CD8-positive, alpha-beta T cell (primary cell): ENCODE measurements at places on chromosomes 1 and 21. TPM values are rescaled to one million over a fixed set of nuclear protein-coding genes. Genes with fewer than 3 reads are reported as not detected.

DNA sequence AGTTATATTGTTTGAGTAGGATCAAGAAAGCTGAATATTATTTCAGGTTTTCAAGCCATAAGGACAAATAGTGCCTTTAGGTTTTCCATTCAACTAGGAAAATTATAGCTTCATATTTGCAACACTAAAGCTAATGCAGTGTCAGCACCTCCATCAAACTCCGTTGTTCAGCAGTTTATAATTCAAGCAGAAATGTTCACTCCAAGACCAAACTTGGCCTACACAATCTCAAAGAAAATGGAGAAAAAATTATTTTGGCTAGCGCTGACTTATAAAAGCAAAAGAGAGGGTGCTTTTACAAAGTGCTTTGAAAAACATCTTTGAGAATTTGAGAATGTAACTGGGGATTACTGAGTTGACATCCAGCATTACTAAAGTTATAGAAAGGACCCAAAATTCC, 1.4 kb downstream of the SPAG17 start:
- DNase-seq, result no peak

DNA sequence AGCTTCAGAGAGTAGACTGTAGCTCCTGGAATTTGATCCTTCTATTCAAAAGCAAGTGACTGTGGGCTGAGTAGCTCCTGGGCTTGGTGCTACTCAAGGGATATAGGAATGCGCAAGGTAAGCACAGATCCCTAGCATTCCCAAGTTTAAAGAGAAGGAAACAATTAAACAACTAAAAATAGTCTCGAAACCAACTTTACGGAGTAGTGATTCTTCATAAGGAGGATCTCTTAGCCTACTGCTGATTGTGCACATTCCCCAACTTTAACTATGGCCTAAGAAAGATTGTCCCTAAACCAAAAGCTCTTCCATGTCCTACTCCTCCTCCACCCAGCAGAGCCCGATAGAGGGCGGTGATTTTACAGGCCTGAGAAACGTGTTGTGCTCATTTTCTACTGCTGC, 226.5 kb upstream of the CAMK1G start:
- DNase-seq, result no peak

DNA sequence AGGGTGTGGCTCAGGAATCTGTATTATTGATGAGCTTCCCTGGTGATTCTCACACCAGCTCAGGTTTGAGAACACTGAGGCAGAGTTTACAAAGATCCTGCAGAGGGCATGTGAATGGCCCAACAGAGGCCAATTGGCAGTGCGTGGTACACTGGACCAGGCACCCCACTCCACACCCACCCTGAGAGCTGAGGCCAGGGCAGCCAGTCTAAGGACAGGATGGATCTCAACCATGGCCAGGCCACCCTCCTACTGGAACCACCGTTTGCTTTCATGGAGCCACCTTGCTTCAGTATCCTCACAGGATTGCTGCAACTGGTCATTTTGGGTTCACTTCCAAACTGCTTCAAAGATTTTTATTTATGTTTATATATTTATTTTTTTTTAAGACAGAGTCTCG, 7.3 kb upstream of the RASSF5 start:
- DNase-seq, result no peak

DNA sequence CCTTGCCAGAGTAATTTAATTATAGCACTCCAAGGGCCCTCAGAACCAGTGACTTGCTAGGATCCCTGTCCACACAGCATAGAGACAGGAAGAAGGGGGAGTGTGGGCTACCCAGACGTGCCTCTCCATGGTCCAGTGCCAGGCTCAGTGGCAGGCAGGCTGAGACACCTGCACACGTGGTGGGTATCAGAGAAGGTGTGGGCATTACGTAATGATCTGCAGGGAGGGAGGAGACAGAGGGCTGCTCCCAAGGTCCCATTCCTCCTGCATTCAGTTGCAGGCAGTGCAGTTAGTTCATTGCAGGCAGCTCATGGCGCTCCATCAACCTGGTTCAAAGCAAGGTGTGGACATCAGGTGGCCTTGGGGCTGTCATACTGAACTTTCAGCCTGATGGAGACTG, 49.9 kb downstream of the C8B start:
- no peak for DNase-seq

- DNase-seq, result peak; percentile 59
Observed at GRCh38 chr1:171486048-171486519, 754 bp downstream of the PRRC2C start.

- DNase-seq, result no peak
Observed at GRCh38 chr1:89833183-89834082, 12.6 kb downstream of the LRRC8D start.

The TNNT2 gene
- not detected for total RNA-seq

DNA sequence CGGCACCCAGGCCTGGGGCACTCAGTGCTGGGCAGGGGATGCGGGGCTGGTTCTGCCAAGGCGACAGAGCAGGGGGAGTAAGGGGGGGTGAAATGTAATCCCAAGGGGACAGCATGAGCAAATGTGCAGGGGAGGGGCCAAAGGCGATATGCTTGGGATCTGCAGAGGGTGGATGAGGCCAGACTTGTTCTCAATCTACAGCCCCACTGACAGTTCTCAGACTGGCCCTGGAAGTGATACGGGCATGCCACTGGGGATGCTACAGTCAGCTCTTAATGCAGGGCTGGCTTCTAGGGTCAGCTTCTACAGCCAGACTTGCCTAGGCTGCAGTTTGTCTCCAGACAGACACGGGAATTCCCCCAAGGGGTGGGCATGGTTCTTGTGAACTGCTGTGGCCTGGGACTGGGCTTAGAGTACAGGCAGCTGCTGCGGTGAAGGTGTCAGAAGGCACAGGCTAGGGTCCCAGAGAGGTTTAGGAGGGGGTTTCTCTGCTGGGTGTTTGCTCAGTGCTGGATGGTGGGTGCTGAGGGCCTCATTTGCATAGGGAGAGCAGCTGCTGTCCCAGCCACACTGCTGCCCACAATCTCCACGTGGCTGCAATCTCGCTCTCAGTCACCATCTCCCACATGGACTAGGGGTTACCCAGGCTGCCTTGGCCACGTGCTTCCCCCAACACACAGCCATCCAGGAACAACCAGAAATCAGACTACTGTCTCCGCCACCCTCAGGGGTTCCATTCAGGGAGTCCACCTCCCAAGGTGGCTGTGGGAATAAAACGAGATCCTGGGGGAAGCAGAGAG, 190.1 kb downstream of the HIVEP3 start:
- no peak for DNase-seq

- DNase-seq, result no peak
Observed at GRCh38 chr1:1752190-1752589, 26.1 kb downstream of the NADK start.

DNA sequence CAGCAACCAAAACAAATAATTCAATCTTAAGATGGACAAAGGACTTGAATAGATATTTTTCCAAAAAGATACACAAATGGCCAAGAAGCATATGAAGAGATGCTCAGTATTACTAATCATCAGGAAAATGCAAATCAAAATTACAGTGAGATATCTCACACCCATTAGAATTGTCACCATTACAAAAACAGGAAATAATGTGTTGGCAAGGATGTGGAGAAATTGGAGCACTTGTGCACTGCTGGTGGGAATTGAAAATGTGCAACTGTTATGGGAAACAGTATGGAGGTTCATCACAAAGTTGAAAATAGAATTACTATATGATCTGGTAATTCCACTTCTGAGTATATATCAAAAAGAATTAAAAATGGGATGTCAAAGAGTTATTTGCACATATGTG, 83.2 kb downstream of the SH3GLB1 start:
- DNase-seq, result no peak
